Ovary (tissue), 10 donors: ENCODE measurements at places on chromosomes 5 and 9. TPM values are rescaled to one million over a fixed set of nuclear protein-coding genes. Genes with fewer than 3 reads are reported as not detected.

SPINK13 gene
- not detected for polyA plus RNA-seq

PTGR1 gene
- 7.3 TPM for polyA plus RNA-seq

JADE2 gene
- polyA plus RNA-seq, result 28.1 TPM

RGMB gene
- 28.3 TPM for polyA plus RNA-seq

IL9 gene
- not detected for polyA plus RNA-seq

ARID3C gene
- polyA plus RNA-seq, result not detected

DMRT2 gene
- not detected for polyA plus RNA-seq

KCNV2 gene
- not detected for polyA plus RNA-seq

NDFIP1 gene
- 54.8 TPM for polyA plus RNA-seq

MCIDAS gene
- not detected for polyA plus RNA-seq

TOR1B gene
- 12.2 TPM for polyA plus RNA-seq

DDX4 gene
- polyA plus RNA-seq, result not detected

TMEM245 gene
- polyA plus RNA-seq, result 102 TPM

ROR2 gene
- polyA plus RNA-seq, result 11.4 TPM

ARHGEF39 gene
- 0.17 TPM for polyA plus RNA-seq

ADAMTS12 gene
- polyA plus RNA-seq, result 5.0 TPM

SPINK6 gene
- polyA plus RNA-seq, result not detected

NTRK2 gene
- polyA plus RNA-seq, result 12.0 TPM

C5orf24 gene
- polyA plus RNA-seq, result 20.0 TPM
